ENCODE measurements at places on chromosomes 5 and 9. TPM values are rescaled to one million over a fixed set of nuclear protein-coding genes. Genes with fewer than 3 reads are reported as not detected.

DNA sequence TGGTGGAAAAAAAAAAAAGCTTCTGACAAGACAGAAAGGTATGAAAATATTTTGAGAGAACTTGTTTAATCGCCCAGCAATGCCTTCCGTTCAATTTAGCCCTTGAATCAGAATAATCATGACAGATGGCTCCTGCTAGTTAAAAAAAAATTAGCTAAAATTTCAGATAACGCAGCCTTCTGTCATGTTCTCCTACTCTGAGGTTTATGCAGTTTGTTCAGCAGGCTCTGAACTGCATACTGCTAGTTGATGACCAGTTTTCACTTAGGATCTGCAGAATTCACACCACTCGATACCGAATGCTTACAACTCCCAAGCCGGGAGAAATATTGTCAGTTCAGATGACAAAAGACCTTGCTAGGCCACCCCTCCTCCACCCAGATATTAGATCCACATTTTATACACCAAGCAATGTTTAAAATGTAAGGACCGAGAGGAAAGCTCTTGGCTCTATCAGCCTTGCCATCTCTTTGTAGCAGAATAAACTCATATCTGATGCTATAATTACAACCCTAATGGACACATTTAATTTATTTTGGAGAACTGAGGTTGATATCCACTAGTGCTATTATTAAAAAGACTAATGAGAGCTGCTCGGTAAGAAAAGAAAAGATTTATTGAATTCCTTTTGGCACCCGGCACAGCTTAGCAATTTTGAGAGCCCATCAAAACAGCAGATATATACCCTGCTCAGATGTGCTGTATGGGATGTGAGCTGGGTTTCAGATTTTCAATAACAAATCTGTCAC is 322.8 kb downstream of the GLIS3 start:
- no peak for DNase-seq

DNA sequence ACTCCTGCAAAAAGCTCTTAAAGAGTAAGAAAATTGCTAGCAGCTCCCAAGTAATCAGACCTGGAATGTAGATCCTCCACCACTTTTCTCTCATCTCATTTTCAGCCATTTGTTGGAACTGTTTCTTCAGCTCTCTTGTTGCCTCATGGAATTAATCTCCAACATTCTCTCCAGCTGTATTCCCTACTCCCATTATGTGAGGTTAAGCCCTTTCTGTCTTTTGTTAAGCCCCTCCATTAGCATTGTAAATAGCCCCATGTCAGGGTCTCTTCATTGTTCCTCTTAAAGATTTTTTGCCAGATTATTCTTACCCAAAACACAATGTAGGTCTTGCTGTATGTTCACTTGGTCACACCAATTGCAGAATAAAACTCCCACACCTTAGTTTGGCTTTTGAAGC is 119.8 kb downstream of the PLPPR1 start:
- no peak for DNase-seq

DNA sequence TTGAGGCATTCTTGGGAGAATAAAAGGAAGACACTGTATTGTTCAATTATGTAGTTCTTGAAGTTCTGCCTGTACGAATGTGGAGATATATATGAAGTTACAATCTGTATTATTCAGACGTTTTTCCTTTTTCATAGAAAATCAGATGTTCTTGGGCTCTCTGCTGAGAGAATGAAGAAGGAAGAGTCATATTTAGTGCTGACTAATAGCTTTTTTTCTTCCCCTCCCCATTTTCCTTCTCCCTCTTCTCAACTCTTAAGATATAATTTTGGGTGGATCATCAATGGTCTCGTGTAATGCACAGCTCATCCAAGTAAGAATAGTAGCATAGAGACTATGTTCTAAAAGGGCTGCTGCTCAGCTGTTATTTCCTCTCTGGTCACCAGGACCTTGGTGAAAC is 23.0 kb upstream of the FBXL7 start:
- DNase-seq = no peak

GRCh38 chr9:121612511-121612998 is 38.9 kb upstream of the DAB2IP start:
- peak; percentile 39 for DNase-seq

DNA sequence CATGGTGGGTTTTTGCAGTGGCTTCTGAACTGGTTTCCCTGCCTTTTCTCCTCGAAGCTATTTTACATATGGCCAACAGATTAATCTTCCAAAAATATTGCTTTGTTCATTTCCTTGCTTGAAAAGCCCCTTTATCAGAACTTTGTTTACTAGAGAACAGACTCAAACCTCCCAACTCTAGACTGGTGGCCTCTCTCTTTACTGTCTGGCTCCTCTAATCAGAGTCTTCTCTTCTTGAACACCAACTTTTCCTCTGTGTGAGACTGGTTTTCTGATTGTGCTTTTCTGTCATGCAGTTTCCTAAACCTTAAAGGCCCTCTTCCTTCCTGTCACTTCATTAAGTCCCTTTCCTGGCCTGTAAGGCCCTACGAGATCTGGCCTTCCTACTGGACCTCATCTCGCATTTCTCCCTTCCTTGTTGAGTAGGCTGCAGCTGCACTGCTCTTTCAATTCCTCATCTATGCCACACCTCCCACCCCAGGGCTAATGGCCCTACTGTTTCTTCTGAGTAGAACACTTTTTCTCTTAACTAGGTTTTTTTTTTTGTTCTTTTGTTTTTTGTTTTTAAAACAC is 5.7 kb downstream of the C9orf43 start:
- DNase-seq = no peak

DNA sequence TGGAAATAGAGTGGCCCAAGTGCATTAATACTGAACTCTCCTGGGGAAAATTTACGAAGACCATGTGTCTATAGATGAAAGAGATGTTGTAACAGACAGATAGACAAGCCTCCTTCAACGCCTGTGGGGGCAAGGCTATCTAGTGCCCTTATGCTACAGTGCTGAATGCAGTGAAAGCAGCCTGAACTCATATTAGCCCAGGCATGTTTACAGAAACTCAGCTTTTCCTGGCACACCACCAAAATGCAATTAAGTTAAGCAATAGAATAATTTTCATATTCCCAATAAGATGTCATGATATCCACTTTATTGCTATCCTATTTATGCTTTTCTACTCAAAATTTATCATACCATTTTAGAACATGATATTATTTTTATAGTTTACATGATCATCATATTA is 277.0 kb downstream of the DIRAS2 start:
- no peak for DNase-seq

DNA sequence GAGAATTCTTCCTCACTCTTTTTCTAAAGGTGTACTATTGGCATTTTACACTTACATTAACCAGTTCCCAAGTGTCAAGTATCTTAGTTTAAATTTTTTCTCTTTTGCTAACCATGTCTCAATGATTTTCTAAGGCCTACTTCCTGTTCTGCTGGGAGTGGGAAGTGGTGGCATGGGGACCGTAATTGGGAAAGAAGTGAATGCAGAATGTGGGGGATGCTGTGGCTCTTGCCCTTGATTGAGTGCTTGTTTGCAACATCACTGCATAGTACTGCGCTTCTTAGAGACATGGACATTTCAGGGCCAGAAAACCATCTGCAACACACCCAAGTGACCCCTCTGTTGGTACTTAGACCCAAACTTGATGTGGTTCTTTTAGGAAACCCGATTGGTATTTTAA is 32.8 kb downstream of the MRRF start:
- DNase-seq = no peak

DNA sequence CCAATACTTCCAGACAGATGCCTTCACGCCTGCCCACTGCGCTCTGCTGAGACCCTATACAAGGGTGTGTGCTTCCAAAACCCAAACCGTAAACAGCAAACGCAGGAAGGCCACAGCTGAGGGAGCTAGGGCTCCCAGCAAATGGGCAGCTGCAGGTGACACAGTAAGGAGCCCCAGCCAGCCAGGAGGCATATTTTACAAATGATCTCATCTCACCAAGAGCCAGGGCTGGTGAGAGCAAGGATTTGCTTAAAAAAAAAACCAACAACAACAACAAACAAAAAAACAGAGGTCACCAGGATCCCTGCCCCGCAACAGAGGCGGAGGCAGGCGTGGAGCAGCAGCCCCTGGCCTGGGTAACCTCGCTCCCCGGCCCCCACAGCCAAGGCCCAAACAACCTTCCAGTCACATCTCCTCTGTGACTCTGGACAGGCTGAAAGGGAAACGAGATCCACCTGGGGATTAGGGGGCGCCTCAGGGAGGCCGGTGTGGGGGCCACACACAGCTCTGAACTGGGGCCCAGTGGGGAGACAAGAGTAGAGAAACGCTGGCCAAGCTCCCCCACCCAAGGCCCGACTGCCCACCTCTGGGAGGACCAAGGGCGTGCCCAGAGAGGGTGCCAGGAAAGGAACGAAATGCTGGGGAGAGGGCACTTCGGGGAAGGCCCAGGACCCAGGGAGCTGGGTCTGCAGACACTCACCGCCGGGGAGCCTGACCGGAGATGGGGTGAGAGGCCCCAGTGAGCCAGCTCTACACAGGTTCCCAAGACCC is 3.3 kb downstream of the NACC2 start:
- no peak for DNase-seq

- DNase-seq = peak; percentile 82
Measured at GRCh38 chr5:125134216-125135081, 388.0 kb upstream of the ZNF608 start.

GRCh38 chr9:95752129-95752731 is 123.3 kb upstream of the ERCC6L2 start:
- no peak for DNase-seq

GRCh38 chr5:135133698-135134515 is 99.9 kb upstream of the PITX1 start:
- DNase-seq = no peak

GRCh38 chr5:122434205-122434970 is 122.4 kb downstream of the SNCAIP start:
- DNase-seq = no peak

GRCh38 chr5:13910201-13910600 is 34.3 kb downstream of the DNAH5 start:
- no peak for DNase-seq

DNA sequence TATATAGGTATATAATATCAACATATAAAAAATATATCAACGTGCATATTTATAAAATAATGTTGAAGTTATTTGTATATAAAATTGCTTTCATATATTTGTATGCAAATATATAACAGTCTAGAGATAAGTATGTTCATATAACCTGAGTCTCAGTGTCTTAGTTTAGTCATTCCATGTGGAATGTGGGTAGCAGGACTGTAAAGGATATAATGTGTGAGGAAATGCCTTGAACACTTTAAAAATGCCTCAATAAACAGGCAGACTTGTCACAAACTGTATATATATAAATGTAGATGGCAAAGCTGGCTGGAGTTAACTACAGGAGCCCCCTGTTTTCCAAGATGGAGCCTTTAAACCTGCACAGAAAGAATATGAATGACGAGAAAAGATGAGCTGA is 48.4 kb downstream of the CCDC125 start:
- DNase-seq = no peak

GRCh38 chr5:74822288-74822687 is 43.9 kb downstream of the FAM169A start:
- no peak for DNase-seq

DNA sequence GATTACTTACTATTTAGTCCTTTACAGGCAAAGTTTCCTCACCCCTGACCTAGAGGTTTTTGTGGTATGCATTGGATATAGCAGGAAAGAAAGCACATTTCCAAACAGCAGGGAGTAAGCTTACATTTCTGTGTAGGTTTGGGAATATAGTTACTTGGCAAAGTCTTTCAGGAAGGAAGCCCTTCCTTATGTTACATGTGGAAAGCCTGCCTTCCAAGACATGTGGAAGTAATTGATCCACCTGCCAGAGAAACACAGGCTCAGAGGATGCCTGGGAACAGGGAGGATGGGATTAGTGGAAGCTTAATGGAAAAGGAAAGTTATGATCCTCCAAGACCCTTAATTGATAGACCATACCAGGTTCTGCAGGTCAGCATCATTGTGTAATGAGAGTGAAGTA is 87.3 kb upstream of the PPP1R2B start:
- DNase-seq = no peak

GRCh38 chr9:115980976-115981375 is 172.6 kb upstream of the PAPPA start:
- DNase-seq = no peak

GRCh38 chr5:57537811-57538210 is 55.2 kb upstream of the ACTBL2 start:
- DNase-seq = peak; percentile 63

- DNase-seq = peak; percentile 99
Measured at GRCh38 chr9:122092611-122093506, at the start of gene TTLL11. Gene TTLL11 (minus strand): TSS chr9:122093308. CDS start chr9:122093148, 160 bp downstream.

- DNase-seq = no peak
Measured at GRCh38 chr5:122202952-122203351, 73.6 kb downstream of the ZNF474 start.

DNA sequence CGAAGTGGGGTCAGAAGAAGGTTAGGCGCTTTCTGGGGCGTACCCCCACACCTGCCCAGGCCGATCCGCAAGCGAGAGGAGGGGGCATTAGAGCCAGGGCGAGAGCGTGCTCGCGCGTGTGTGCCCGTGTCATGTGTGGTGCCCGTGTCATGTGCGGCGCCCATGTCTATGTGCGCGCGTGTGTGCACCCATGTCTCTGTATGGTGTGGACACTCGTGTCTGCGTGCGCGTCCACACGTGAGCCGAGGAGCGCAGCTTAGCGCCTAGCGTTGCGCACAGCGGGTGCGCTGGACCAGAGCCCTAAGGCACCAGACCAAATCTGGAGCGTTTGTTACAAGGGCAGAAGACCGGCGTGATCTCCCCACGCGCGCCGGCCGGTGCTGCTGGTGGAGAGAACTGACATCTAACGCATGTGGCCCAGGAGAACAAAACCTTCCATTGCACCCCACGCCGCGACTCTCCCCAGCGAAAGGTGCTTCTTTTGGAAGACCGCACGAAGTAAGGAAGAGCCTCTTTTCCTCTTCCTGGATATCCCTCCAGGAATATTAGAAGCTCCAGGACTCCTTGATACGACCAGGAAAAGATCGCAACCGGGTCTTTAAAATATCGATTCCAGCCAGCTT is 644 bp downstream of the NIM1K start:
- DNase-seq = peak; percentile 17

- DNase-seq = no peak
Measured at GRCh38 chr5:43190755-43191603, 1.0 kb upstream of the NIM1K start.

- DNase-seq = no peak
Measured at GRCh38 chr5:39202597-39203274, 16.6 kb downstream of the FYB1 start.

DNA sequence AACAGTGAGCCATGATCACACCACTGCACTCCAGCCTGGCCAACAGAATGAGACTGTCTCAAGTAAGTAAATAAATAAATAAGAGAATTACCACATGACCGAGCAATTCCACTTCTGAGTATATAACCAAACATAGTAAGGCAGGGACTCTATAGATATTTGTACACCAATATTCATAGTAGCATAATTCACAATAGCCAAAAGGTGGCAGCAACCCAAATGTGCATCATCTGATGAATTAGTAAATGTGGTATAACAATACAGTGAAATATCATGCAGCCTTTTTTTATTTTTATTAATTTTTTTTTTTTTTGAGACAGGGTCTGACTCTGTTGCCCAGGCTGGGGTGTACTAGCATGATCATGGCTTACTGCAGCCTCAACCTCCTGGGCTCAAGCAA is 33.1 kb downstream of the ALDH7A1 start:
- DNase-seq = no peak

UBE2QL1 gene
- total RNA-seq = 0.40 TPM

SPATA31D4 gene
- total RNA-seq = not detected

SMAD5 gene
- 120 TPM for total RNA-seq

OR1J2 gene
- total RNA-seq = not detected

LRRC70 gene
- total RNA-seq = 1.1 TPM

C5orf46 gene
- total RNA-seq = 2.6 TPM

IGFBPL1 gene
- 28.8 TPM for total RNA-seq

NEUROG1 gene
- not detected for total RNA-seq

CAPSL gene
- total RNA-seq = not detected

Measured in Daoy (cell line).